Colonic mucosa (tissue), 4 donors: ENCODE measurements at places on chromosomes 6 and 20. TPM values are rescaled to one million over a fixed set of nuclear protein-coding genes. Genes with fewer than 3 reads are reported as not detected.
A peak's percentile ranks its signal among the peaks of the same experiment; 100 is the strongest.

DNA sequence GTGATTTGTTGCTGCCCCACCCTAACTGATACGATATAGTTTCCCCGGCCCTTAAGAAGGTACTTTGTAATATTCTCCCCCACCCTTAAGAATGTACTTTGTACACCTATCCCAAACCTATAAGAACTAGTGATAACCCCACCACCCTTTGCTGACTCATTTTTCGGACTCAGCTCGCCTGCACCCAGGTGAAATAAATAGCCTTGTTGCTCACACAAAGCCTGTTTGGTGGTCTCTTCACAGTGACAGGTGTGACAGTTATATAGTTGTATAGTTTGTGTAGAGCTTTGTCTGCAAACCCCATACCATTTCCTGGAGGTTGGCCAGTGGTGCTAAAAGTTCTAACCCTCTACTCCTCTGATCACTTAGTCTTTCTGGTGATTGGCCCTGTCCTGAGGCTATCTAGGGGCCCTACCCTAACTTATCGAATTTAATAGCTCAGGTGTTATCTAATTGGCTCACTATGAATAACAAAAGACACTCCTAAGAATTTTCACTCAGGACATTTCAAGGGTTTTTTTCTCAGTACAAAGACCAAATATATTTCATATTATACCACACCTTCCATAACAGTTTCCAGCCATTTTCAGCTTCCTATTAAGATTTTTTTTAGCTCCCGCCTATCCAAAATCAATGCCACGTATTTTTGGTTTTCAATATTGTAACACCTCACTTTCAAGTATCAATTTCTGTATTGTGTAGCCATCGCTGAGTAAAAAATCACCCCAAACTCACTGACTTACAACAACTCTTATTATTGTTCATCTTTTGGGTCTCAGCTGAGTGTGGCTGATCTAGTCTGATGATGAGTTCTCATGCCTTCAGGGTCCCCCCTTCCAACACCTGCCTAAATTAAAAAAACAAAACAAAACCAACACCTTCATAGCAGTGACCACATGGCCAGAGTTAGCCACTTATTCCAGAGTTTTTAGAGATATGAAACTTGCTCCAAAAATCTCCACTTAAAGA is 9.8 kb upstream of the BTN1A1 start:
- DNase-seq: no peak
- no peak overlapping the region for H3K27ac ChIP-seq
- no peaks in the 10 kb centered on the region for H3K4me1 ChIP-seq

DNA sequence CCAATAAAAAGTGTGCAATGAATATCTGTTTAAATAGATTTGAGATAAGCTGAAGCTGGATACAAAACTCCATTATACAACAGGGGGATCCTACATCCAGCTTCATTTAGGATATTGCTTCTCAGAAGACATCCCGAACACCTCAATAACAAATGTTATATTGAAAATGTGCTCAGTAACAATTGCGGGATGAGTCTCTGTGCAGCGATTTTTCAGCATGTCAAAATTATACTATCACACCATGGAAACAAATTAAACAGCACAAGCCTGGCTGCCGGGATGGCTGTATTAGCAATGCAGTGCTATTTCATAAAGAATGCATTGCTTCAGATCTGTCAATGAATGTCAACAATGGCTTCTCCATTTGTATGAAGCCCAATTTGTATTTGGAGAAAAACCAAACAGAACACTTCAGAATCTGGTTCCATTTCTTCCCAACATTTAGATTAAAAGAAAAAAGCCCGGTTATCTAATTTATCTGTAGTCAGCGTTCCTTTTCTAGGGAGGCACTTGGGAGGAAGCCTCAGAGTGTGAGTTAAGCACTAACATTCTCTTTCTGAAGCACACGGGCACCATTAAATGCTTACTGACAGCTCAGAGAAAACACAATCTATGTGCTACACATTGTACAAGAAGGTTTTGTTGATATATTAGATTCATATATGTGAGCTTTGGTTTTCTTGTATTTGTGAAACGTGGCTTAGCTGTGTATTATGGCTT is 310.9 kb upstream of the AGPAT4 start:
- no peak overlapping the region for H3K27ac ChIP-seq
- no peaks in the 10 kb centered on the region for H3K4me1 ChIP-seq
- no peak overlapping the region for H3K4me3 ChIP-seq
- no peak for DNase-seq
- H3K36me3 ChIP-seq: no peaks in the 10 kb centered on the region

- no peak overlapping the region for H3K27ac ChIP-seq
- DNase-seq: no peak
- H3K4me3 ChIP-seq: no peak overlapping the region
- H3K4me1 ChIP-seq: peaks cover 13% of the 10 kb centered on the region
Observed at GRCh38 chr20:5122873-5123260, 3.1 kb upstream of the PCNA start.

DNA sequence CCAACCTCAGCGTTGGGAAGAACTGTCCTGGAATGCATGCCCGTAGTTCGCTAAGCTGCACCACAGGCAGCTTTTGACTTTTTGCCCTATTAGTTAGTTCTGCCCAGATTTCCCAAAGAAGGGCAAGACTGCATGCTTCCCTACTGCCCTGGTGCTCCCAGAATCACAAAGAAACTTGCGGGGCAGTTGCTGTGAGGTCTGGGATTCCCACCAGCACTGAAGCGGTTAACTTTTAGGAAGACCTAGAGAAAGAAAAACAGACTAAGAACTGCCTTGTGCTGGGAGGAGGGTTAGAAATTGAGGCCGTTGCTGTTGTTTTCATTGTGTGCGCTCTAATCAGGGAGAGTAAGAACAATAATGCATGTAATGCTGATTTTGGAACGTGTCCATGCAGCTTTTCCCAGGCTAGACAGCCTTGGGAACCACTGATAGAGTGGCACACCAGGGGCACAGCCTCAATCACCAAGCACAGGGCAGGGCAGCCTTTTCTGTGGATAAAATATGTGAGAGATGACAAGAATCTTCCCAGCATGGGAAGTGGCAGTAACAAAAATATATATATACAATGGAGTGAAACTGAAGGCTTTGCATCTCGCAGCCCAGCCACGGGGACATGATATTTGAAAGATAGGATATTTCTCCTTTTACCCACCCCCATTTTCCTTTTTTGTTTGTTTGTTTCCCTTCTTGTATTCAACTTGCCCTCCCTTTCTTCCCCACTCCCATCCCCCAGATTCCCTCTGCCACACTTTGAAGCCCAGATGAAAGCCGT is 137.7 kb upstream of the HEY2 start:
- H3K27ac ChIP-seq: no peak overlapping the region
- H3K36me3 ChIP-seq: no peaks in the 10 kb centered on the region
- H3K27me3 ChIP-seq: no peaks in the 10 kb centered on the region
- H3K4me1 ChIP-seq: no peaks in the 10 kb centered on the region

- peaks cover 46% of the 10 kb centered on the region for H3K4me1 ChIP-seq
- peak; percentile 96 for DNase-seq
- no peaks in the 10 kb centered on the region for H3K36me3 ChIP-seq
- peak overlapping the region; percentile 66 for H3K4me3 ChIP-seq
Observed at GRCh38 chr6:35731414-35731735, 5.5 kb upstream of the ARMC12 start.

DNA sequence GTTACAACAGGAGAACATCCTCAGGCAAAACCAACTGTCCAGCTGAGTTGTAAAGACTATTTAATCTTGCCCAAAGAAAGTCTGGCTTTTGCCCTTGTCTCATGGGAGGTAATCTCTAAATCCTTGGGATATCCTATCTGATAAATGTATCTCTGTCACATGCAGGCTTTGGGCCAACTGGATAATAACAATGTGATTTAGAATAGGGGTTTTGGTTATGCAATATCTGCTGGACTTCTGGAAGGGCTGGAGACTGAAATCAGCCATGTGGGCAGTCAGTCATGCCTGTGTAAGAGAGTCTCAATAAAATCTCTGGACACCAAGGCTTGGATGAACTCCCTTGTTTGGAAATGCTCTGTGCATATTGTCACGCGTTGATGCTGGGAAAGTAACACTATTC is 56.3 kb upstream of the PRL start:
- H3K4me1 ChIP-seq: no peaks in the 10 kb centered on the region
- peak; percentile 19 for DNase-seq
- no peaks in the 10 kb centered on the region for H3K27me3 ChIP-seq
- H3K27ac ChIP-seq: no peak overlapping the region
- no peaks in the 10 kb centered on the region for H3K36me3 ChIP-seq

- no peaks in the 10 kb centered on the region for H3K27me3 ChIP-seq
- no peak overlapping the region for H3K4me3 ChIP-seq
- H3K4me1 ChIP-seq: no peaks in the 10 kb centered on the region
Observed at GRCh38 chr6:110547266-110547964, 71.0 kb upstream of the SLC22A16 start.

DNA sequence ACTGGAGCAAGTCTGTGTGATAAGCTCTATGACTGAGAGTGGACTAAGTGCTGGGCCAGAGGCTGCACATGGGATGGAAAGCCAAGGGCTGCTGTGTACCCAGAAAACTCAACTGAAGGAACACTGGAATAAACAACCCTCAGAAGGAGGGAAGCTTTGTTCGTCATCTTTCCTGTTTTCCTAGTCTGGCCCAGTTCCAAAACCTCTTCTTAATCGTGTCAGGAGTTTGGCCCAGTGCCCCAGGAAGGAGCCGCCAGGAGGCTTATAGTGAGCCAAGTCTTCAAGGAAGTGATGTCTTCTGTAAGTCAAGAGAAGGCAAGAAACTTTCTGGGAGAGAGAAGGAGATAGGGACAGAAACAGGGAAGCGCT is 23.3 kb upstream of the TOP1 start:
- DNase-seq: peak; percentile 91
- no peaks in the 10 kb centered on the region for H3K27me3 ChIP-seq
- H3K36me3 ChIP-seq: no peaks in the 10 kb centered on the region
- no peak overlapping the region for H3K4me3 ChIP-seq
- peaks cover 16% of the 10 kb centered on the region for H3K4me1 ChIP-seq

DNA sequence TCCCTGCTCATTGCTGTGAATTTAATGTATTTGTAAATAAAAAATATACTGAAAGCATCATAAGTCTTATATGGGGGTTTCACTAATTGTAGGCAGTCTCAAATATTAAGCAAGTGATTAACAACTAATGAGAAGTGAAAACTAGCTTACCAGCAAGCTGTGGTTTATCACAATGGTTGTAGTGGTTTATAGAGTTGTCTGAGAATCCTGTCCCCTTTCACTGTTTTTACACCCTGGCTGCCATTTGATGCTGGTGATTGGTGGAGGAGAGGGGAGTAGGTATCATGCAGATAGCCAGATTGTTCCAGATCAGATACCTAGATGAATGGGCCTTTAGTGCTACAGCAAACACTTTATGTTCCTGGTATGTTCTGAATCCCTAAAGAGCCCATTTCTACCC is 6.0 kb downstream of the MKKS start:
- no peak overlapping the region for H3K4me3 ChIP-seq
- H3K27ac ChIP-seq: no peak overlapping the region
- H3K36me3 ChIP-seq: no peaks in the 10 kb centered on the region
- DNase-seq: no peak

DNA sequence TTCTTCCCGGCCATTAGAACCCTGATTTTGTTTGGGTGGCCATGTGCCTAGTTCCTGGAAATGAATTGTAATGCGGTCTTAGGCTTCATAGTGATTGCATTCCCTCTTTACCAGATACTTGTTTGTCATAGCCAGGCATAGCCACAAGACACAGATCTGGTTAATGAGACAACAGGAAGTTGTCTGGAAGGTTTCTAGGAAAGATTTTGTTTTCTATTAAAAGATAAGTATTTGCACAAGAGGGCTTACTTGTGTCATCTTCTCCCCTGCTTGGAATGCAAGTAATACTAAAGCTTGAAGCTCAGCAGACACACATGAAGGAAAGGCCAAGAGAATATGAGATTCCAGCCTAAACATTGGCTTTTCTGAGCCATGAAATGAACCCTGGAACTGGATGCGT is 12.9 kb downstream of the FARS2 start:
- no peak overlapping the region for H3K27ac ChIP-seq
- H3K4me1 ChIP-seq: no peaks in the 10 kb centered on the region
- DNase-seq: no peak
- H3K27me3 ChIP-seq: no peaks in the 10 kb centered on the region

DNA sequence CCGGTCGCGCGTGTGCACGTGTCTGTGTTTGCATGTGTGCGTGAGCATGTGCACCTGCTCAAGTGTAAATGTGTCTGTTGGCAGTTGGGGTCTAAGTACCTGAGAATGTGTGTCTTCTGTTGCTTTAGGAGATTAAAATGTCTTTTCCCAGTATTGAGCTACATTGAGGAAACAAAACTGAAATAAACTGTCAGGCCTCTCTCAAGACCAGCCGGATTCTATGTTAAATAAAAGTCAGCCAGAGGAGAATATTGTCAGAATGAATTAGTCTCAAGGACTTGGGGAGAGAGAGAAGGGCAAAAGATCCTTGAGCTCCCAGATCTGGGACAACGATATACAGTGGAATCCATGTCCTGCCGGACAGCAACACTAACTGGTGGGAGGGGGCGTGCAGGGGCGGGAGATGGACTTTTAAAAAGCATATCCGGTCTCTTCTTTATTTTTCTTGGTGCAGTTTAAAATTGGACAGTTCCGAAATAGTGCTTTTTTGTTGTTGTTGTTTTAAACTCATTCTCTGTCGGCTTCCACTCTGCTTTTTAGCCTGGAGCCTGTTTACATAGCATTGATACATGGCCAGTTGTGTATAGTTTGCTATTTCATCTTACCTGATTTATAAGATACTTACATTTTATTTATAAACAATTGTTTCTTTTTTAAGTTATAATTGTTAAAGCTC is 3.3 kb upstream of the TBX18 start:
- H3K27ac ChIP-seq: no peak overlapping the region
- no peak overlapping the region for H3K4me3 ChIP-seq
- H3K36me3 ChIP-seq: no peaks in the 10 kb centered on the region

- no peaks in the 10 kb centered on the region for H3K36me3 ChIP-seq
- no peak overlapping the region for H3K4me3 ChIP-seq
- no peak overlapping the region for H3K27ac ChIP-seq
- no peaks in the 10 kb centered on the region for H3K27me3 ChIP-seq
- no peaks in the 10 kb centered on the region for H3K4me1 ChIP-seq
- no peak for DNase-seq
Observed at GRCh38 chr6:162442687-162443086, 284.9 kb downstream of the PRKN start.

SCUBE3 gene
- total RNA-seq: 0.20 TPM

SLC16A10 gene
- total RNA-seq: 7.3 TPM

CCN6 gene
- not detected for total RNA-seq

NKAIN2 gene
- total RNA-seq: not detected
